ENCODE measurements at places on chromosomes 7 and 10.

- no peak for DNase-seq
Measured at GRCh38 chr10:69287181-69287580, 8.9 kb downstream of the HK1 start.

GRCh38 chr10:14560274-14560673 is 214.4 kb downstream of the FAM107B start:
- DNase-seq = no peak

DNA sequence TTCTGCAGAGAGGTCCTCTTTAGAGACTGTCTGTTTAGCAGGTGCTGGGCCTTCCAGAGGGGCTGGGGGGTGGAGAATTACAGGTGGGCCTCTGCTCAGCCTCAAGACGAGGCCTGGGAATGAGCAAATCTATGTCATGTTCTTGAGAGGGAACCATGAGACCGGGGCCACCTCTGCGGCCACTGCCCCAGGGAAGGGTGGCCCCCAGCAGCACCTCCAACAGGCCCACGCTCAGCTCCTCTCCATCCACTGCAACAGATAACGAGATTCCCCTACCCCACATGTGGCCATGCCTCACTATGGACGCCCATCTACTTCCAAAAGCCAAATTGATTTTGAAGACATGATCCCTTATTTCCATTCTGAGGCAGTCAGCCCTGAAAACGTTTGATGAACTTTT is 176.9 kb downstream of the TCERG1L start:
- DNase-seq = no peak

DNA sequence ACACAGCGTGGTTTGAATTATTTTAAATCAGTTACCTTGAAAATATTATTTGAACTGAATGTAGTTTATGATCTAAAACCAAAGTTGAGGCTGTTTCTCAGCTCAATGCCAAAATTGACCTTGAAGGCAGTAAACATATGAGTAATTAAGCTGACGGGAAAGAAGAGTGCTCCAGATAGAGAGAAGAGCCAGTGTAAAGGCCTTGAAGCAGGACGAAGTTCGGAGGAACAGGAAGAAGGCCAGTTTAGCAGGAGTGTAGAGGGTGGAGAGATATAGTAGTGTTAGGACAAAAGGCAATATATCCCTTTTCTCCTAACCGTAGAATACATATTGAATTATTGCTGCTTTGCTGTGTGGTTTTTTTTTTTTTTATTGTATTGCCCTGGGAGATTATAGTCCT is 63.2 kb downstream of the CYP51A1 start:
- DNase-seq = no peak

DNA sequence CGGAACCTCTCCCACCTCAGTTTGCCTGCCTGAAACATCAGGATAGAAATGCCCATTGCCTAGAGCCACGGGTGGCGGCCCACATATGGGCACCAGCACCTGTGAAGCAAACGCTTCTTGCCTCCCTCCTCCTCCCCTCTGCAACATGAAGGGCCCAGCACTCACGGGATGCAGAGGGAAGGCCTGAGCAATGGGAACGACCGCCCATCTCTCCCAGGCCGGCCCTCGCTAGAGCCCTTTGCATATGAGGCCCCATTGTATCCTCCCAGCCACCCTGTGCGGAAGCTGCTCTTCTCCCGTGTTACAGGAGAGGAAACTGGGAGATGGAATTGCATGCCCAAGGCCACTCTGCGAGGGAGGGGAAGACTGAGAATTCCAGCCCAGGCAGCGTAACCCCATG is 88.2 kb downstream of the RGS10 start:
- DNase-seq = no peak

DNA sequence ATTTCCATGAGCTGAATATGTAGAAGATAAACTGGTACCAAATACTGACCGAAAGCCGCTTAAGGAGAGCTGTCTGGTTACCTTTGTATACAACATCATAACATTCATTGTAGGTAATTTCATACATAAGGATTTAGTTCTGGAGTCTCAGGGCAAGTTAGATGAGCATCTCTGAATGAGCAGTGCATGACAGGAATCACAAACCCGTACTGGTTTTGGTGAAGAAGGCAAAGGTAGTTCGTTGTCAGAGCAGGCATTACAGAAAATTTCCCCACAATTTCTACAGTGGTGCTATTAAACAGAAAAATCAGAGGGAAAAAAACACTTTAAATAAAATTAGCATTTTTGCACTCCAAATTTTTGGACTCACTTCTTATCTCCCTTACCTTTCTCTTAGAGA is 12.9 kb upstream of the PBLD start:
- DNase-seq = no peak

DNA sequence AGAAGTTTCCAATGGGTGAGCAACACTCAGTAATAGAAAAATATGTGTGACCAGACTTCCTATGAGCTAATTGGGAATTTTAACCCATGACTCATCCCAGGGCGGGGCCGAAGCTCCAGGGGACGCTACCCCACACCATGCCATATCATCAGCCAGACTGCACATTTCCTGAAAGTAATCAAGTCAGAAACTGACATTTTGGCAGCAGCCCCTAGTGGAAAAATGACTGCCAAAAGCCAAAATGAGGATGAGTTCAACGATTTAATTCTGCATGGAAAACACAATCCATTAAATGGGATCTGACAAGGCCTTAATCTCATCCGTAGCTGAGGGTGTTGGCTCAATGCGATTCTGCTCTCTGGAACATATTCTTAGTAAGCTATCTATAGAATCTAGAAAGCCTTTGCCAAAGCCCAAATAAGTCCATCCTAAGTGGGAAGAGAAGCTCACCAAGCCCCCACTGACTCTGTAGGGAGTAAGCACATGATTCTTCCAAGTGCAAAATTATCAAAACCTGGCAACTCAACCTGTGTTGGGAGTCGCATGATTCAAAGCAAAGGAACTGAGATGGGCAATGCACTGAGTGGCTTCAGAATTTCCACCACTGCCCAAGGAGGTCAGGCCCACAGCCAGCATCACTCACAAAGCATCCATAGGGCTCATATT is 93.1 kb upstream of the PDE1C start:
- peak; percentile 96 for DNase-seq

DNA sequence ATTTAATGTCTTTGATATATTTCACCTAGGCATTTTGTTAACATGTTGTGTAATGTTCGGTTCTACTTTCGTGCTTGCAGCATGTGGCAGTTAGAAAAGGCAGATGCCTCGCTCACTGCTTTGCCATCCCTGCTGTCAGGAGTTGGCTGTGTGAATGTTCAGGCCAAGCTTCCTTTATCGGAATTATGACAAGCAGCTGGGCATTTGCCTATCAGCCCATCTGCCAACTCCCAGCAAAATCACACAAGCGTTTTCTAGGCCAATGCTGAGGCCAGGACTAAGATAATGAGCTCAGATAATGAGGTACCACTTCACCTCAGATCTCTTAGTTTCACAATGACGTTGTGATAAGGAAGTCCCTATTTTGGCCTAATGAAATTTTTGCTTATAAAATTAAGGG is 212.7 kb upstream of the FAM3C start:
- DNase-seq = no peak

- no peak for DNase-seq
Measured at GRCh38 chr10:67785098-67785497, 52.9 kb downstream of the DNAJC12 start.

DNA sequence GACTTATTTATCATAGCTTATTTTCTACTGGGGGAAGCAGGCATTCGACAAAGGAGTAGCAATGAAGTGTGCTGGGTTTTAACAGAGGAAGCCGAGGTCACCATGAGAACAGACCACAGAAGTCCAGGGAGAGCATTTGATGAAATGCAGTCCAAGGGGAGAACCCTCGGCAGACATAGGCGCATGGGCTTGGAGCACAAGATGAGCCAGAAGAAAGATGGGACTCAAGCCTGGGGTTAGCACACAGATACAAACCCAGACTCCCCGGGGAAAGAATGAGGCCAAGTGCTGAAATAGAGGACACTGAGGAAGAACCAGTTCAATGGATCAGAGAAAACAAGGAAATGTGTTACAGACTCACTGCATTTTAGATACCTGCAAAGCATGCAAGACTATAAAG is 209.5 kb downstream of the FAM107B start:
- no peak for DNase-seq

- DNase-seq = no peak
Measured at GRCh38 chr10:120988751-120989150, 137.6 kb downstream of the WDR11 start.

GRCh38 chr7:137454246-137454724 is 110.8 kb upstream of the PTN start:
- DNase-seq = peak; percentile 30

GRCh38 chr7:114108510-114108909 is 189.7 kb upstream of the PPP1R3A start:
- DNase-seq = no peak

DNA sequence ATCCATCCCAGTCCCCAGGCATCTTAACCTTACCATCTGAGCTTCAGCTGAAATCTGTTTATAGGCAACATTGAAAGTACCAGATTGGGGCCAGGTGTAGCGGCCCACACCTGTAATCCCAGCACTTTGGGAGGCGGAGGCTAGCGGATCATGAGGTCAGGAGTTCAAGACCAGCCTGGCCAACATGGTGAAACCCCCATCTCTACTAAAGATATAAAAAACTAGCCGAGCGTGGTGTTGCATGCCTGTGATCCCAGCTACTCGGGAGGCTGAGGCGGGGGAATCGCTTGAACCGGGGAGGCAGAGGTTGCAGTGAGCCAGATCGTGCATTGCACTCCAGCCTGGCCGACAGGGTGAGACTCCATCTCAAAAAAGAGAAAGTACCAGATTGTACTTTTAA is 39.0 kb downstream of the CRCP start:
- no peak for DNase-seq

GRCh38 chr7:22231141-22231540 is 125.8 kb downstream of the RAPGEF5 start:
- DNase-seq = no peak

GRCh38 chr7:131538813-131539179 is 17.6 kb downstream of the PODXL start:
- DNase-seq = no peak

Data from dermis microvascular lymphatic vessel endothelial cell (primary cell).